ENCODE measurements at places on chromosomes 1 and 21.

DNA sequence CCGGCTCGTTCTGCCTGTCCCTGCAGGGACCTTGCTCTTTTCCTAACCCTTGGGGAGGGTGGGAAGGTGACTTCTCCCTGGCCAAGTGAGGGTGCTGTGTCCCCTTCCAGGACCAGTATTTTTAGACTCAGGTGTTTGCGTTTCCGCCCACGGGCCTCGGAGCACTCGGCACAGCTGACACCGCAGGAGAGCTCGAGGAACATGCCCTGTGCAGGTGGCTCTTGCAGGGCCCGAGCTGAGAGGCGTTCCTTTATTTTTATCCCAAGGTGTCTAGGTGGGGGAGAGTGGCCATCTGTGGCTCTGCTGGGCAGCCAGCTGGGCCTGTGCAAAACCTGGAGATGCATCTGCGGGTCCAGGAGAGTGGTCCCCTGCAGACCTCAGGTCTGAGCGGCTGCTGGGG, 16.0 kb downstream of the PLCH2 start:
- DNase-seq = no peak

DNA sequence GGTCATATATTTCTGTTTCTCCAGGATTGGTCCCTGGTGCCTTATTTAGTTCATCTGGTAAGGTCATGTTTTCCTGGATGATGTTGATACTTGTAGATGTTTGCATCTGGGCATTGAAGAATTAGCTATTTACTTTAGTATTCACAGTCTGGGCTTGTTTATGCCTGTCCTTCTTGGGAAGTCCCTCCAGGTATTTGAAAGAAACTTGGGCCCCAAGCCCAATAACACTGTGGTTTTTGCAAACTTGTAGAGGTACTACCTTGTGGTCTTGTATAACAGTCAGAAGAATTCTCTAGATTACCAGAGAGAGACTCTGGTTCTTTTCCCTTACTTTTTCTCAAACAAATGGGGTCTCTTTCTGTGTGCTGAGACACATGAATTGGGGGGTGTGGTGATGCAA, 251.4 kb upstream of the B3GALT2 start:
- DNase-seq = no peak

GRCh38 chr1:157124855-157125254, 13.3 kb downstream of the ETV3 start:
- DNase-seq = no peak

DNA sequence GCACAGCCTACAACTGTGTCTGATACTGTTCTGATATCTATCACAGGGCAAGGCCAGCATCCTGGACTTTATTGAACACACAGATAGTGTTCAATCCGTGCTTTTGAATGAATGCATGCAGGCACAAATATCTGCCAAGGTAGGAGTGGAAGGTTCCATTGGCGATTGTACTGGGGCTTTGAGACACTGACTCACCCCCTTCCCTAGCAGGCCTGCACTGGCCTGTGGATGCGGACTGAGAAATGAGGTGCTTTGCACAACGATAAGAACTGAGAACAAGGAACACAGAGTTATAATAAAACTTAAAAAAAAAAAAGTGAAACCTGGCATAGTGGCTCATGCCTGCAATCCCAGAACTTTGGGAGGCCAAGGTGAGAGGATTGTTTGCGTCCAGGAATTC, 62.4 kb upstream of the NGF start:
- no peak for DNase-seq

DNA sequence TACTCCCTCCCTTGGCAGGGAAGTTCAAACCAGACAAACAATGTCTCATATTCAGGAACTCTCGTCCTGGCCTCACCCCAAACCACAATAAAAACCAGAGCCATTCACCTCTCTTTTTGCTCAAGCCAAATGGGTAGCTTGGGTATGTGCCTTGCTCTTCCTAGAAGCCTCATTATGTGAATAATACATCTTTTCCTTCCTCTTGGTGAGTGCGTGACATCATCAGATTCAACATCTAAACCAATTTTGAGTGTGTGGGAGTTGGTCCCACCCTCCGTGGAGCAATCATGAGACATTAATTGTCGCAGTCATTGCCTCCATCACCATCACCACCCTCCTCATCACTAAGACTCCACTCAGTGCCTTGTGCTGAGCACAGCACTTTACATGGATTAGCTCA, 482.9 kb downstream of the PTPRU start:
- no peak for DNase-seq

DNA sequence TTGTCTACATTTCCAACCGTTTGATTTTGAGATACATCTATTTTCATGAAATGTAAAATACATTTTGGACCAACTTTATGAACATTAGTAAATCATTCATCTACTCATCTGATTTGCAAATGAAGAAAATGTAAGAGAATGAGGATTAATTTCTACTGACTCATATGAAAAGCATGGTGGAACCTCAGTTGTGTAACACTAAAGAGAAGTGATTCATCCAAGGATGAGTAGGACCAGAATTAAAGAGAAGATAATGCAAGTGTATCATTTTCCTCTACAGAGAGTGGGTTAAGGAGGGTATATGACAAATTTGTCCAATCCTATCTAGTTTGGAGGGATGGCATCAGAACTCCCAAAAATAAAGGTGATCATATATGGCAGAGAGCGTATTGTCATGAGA, 1967.6 kb downstream of the MRPL39 start:
- no peak for DNase-seq
